ENCODE measurements at places on chromosomes 3 and 15. TPM values are rescaled to one million over a fixed set of nuclear protein-coding genes. Genes with fewer than 3 reads are reported as not detected.

The ERC2 gene
- 0.26 TPM for total RNA-seq

The LMAN1L gene
- not detected for total RNA-seq

The CLSTN2 gene
- total RNA-seq, result under 0.01 TPM

The IL5RA gene
- not detected for total RNA-seq

The LTF gene
- not detected for total RNA-seq

The UCN2 gene
- 0.66 TPM for total RNA-seq

The CNOT10 gene
- 28.8 TPM for total RNA-seq

The NR2E3 gene
- total RNA-seq, result 0.77 TPM

The UPK1B gene
- total RNA-seq, result not detected

The TMEM212 gene
- not detected for total RNA-seq
